ENCODE measurements at places on chromosomes 6 and 20. TPM values are rescaled to one million over a fixed set of nuclear protein-coding genes. Genes with fewer than 3 reads are reported as not detected.

The PREP gene
- 13.4 TPM for total RNA-seq

The KCNB1 gene
- total RNA-seq, result under 0.01 TPM

The SLC22A3 gene
- total RNA-seq, result 3.0 TPM

The FAM209B gene
- total RNA-seq, result not detected

The KCNK17 gene
- total RNA-seq, result not detected

The ABHD16B gene
- not detected for total RNA-seq

The TINAG gene
- total RNA-seq, result not detected

The MOG gene
- not detected for total RNA-seq

The TBXT gene
- not detected for total RNA-seq
